ENCODE measurements at places on chromosomes 7 and 10.

GRCh38 chr10:70053841-70054288 is 1.2 kb downstream of the MACROH2A2 start:
- peak; percentile 36 for DNase-seq

GRCh38 chr10:81479316-81479715 is 395.7 kb upstream of the NRG3 start:
- no peak for DNase-seq

GRCh38 chr10:14048930-14049613 is 281.7 kb downstream of the FRMD4A start:
- no peak for DNase-seq

DNA sequence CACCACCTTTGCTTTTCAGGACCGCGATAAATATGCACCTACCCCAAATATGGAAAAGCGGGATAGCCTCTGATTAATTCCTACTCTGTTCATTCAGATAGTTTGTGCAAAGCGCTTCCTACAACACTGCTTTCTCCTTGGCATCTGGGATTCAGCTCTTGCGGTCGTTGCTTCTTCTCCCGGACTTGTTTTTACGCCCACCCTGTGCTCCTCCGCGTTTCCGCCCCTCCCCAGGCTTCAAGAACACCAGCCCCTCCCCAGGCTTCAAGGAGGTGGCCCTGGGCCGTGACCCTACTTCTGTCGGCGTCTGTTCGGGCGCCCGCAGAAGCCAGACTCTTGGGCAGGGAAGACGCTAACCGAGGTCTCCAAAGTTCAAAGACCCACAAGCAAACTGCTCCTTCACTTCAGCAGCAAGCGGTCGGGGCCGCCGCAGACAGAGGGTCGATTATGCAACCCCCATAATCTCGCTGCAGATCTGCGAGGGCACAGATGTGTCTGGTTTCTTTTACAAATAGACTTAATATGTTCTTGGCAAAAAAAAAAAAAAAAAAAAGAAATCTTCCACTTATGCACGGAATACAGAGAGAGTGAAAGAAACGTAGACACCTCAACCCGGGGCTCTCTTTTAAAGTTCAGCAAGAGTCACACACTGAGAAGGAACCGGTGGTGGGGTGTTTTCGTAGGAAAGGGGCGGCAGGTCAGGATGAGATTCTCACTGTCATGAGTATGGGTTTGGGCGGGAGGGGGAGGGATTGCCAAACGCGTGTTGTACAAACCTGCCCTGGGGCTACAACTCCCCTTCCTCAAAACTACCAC is 1.9 kb downstream of the DLX5 start:
- no peak for DNase-seq

GRCh38 chr7:55059021-55059420 is 40.2 kb downstream of the EGFR start:
- no peak for DNase-seq

DNA sequence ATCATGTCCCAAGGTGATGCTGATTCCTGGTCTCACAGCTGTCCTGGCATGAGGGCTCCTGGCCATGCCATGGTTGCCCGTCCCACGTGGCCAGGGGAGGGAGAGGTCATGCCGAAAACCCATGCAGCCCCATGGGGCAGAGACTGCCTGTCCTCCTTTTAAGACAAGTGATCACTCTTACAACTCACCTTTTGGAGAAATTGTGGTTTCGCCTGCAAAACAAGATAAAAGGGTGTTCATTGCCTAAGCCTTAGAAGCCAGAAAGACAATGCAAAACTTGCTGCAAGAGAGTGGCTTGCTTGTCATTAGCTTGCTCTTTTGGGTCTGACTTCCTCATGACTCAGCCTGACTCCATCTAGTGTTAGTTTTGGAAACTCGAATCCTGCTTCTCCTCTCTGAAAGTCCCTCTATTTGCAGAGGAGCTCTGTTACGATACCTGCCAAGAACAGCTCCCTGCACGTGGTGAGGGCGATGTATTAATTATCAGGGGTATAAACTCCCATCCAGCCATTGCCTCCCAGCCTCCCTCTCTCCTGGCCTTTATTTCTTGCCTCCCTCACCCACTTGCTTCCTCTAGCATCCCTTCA is 26.7 kb downstream of the TMEM273 start:
- no peak for DNase-seq

DNA sequence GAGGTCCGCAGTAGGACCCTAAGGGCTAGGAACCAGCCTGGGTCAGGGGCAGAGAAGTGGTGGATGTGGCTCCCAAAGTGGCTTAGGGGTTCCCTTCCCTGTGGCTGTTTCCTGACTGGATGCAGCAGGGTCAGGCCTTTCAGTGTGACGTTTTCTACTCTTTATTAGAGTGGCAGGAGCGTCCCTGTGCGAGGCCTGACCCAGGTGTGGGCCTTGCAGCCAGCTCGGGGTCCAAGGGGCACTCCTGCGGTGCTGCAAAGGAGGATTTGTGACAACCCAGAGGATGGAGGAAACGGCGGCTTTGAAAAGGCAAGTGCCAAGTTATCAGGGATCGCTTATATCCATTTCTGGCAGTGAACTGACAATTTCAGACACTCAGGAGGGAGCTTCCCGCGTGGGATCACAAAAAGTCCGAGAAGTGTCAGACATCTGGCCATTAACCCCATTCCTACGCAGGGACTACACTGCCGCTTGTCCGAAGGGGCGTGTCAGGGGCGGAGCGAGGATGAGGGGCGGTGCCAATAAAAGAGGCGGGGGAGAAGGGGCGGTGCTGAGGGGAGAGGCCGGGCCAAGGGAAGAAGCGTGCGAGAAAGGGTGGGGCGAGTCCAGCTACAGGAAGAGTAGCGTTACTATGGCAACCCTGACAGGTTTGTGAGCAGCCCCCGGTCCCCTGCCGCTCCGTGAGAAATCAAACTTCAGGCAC is 98.8 kb upstream of the ZNF722 start:
- DNase-seq: peak; percentile 0

DNA sequence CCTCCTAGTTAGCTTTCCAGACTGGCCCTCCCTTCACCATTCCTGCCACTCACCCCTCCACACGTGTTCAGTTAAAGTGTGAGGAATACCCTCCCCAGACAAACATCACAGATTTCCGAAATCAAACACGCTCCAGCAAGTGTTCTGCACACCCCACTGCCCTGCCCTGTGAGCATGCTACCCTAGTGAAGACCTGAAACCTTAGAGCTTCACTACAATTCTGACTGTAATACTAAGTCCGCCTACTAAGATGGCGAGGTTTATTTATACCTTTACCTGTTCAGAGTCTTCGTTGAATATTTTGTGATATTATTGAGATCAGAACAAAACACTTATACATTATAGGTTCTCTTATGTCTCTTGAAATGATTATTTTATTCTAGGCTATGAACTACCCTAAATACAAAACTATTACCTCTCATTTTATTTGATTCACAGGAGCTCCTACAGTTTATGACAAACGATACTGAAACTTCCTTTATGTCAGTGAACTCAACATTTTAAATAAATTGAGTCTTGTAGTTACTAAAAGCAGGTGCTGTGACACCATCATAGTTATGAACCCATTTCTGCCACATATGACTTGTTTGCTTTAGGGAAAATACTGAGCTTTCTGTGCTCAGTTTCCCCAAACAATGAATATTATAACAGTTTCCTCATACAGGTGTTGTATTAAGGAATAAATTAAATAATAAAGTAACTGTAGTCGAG is 8.6 kb downstream of the SCIN start:
- DNase-seq: no peak

DNA sequence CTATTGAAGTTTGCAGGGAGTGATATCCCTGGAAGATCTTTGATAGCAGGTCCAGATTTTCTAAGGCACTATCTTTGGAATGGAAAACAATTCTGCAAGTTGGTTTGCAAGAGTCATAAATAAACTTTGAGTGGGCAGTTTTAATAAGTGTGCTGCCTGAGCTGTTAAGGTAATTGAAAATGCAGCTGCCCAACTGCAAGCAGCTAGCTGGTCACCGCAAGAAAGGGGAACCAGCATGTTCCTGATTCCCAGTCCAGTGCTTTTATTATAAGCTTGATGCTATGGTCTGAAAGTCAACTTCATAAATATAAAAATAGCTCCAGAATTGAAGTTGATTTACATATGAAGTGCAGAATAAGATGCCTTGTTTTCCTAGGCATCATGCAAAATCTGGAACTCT is 308.4 kb downstream of the ZNF248 start:
- DNase-seq: no peak

GRCh38 chr7:44977304-44977958 is 1.4 kb downstream of the MYO1G start:
- DNase-seq: no peak

GRCh38 chr10:77319557-77319956 is 318.1 kb downstream of the KCNMA1 start:
- no peak for DNase-seq

GRCh38 chr7:137000621-137001020 is 132.2 kb downstream of the CHRM2 start:
- DNase-seq: no peak

GRCh38 chr7:71300603-71301002 is 168.7 kb downstream of the GALNT17 start:
- DNase-seq: no peak

DNA sequence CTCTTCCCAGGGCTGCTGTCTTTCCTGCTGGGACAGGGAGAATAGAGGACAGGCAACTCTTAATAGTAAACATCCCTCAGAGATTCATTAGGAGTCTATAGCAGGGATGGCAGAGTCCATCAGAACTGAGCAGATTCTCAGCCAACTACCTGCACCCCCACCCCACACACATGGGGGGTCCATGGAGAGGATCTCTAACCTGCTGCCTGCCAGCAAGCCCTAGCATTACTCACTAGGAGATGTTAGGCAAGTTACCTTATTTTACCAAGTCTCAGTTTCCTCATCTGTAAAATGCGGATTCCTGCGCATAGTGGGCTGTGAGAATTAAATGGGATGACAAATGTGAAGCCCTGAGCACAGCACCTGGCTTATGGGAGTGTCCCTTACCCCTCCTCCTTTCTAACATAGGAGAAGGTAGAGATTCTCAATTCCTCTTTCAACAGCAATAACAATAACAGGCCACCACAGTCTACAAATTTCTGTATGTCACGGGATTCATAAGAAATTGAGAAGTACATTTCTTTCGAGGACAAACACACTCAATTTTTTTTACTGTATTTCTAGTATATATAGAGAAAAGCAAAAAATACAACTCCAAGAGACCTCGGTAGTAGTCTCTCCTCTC is 23.8 kb upstream of the WDR11 start:
- no peak for DNase-seq

- no peak for DNase-seq
Observed at GRCh38 chr10:86523348-86523747, 1.8 kb upstream of the WAPL start.

- no peak for DNase-seq
Observed at GRCh38 chr7:25672496-25672895, 444.2 kb upstream of the NPVF start.

DNA sequence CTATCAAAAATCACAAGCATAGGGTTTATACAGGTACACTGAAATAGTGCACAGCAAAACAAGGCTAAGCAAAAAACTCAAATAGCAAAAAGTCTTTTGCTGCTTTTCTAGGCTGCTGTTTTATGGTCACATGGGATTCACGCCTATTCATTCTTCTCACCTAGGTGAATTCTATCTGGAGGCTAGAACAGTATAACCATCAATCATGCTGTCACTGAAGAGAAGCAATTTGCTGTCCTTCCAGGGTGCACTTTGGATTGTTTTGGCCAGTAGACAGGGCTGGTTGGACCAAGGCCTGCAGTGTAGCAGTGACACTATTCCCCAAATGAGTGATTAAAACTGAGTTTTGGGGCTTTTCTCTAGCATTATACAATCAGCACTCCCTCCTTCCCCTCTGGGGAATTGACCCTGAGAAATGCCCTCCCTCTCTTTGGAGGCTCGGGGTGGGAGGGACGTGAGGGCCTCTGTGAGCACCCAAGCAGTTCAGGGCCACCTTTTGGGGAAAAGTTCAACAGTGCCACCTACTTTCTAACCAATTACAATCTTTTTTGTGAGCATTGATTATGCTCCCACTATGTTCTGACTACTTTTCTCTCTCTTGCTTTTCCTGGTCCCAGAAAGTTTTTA is 16.2 kb upstream of the SND1 start:
- no peak for DNase-seq

DNA sequence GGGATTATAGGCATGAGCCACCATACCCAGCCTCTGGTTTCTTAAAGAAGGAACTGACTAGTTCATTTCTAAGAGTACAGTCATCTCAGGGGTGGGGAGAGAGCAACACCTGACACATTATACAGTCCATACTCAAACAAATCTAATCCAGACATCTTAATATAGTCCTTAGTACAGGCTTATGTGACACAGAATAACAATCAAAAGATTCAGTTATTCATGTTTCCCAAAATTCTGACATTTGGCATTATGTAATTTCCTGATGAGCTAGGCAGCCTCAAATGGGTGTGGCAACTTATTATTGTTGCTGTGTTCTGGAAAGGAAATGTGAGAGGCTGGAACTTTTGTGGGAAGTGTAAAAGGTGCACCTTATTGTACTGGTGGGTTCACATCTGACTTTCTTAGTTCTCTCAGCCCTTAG is 116.3 kb downstream of the WDFY4 start:
- no peak for DNase-seq

DNA sequence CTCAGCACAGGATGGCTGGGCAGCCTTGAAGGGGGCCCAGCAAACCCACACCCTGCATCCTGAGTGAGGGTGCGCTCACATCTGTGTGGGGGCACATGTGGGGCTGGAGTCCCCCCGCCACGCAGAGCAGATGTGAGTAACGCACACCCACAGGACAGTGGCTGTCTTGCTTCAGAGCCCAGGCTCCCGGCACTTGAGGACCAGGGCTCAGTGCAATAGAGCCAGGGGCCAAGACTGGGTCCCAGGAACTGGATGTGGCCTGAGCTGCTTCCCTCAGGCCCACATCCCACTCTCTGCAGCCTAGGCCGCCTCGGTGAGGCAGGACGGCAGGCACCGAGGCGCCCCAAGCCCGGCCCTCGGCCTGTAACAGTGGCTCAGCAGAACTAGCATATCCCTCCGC is 159.9 kb downstream of the MAD1L1 start:
- no peak for DNase-seq

DNA sequence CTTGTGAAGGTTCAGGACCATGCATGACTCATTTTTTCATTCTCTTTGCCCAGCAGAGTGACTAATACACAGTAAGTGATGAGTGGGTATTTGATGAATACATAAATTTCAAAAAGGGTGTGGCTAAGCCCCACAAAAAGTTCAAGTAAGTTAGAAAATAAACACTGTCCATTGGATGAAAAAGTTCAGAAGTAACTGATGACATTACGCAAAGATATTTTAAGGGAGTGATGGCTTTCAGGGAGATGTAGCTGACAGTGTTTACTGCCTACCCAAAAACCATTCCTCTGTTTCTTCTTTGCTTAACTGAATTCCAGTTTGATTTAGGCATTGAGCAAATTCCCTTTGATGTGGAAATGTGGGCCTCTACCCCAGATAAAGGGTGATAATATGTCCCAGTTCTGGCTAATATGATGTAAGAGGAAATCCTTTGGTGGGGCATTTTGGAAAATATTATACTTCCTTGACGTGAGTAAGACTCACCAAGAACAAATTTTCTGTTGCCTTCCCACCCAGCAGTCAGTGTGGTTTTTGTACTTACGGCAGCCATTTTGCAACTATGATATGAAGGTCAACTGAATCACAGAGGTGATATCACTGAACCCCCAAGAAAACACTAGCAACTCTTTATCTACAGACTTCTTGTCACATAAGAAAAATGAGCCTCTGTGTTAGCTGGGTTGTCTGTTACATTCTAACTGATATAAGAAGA is 29.0 kb upstream of the EBLN1 start:
- DNase-seq: no peak

All from NCI-H2081 (cell line).